ENCODE measurements at places on chromosomes 2 and 18. TPM values are rescaled to one million over a fixed set of nuclear protein-coding genes. Genes with fewer than 3 reads are reported as not detected.

The CNGA3 gene
- under 0.01 TPM for total RNA-seq

The FRZB gene
- 2.0 TPM for total RNA-seq

The ARHGAP15 gene
- not detected for total RNA-seq

The OTX1 gene
- 0.17 TPM for total RNA-seq

The TXNDC2 gene
- total RNA-seq: not detected

The PXDN gene
- 111 TPM for total RNA-seq

The SULT1C4 gene
- total RNA-seq: 0.26 TPM

The ABCB11 gene
- total RNA-seq: not detected

The ACTR1B gene
- total RNA-seq: 69.9 TPM

The C2orf80 gene
- total RNA-seq: not detected

The RDH14 gene
- total RNA-seq: 26.6 TPM

The FN1 gene
- total RNA-seq: 3,444 TPM

The GREB1L gene
- total RNA-seq: 0.26 TPM

The SERPINB2 gene
- total RNA-seq: 3.9 TPM

All from fibroblast of lung (primary cell).